ENCODE measurements at places on chromosomes 11 and 22.

DNA sequence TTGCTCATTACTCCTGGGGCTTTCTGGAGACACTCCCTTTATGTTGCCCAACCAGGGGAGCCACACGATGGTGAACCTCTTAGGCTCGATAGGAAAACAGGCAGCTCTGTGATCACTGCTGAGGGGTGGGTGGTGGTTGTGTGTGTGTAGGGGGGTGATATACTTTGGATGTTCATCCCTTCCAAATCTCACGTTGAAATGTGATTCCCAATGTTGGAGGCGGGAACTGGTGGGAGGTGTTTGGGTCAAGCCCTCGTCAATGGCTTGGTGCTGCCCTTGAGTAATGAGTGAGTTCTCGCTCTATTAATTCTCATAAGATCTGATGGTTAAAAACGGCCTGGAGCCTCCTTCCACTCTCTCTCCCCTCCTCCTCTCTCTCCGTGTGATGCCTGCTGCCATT lies 204.0 kb upstream of the B3GAT1 start:
- DNase-seq: peak; percentile 49

- no peak for DNase-seq
Observed at GRCh38 chr22:39745789-39746188, 147.8 kb downstream of the ENTHD1 start.

DNA sequence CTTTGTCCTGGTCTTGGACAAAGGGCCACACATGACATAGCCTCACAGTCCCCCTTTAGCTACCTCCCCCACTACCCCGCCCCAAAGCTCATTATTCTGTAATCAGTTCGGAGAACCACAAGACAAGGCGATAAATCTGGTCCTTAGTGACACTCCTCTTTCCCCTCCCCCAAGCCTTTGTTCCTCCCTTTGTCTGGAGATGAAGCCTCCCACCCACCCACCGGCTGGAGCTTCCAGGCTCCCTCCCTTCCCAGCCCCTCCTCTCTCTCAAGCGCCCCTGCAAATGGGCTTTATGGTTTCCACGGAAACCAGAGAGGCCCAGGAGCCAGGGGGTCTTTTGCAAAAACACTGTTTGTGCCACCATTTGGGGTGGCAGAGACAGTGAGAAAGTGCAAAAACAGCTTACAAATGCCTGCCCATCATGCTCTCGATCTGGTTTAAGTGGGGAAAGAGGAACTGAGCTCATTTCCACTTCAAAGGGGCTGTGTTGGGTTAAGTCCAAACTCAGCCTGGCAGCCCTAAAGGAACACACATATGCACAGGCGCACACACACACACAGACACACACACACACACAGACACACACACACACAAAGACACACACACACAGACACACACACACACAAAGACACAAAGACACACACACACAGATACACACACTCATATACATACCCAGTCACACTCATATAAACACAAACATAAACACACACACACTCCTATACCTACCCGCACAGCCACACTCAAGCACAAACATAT lies 23.5 kb downstream of the APLNR start:
- DNase-seq: no peak

GRCh38 chr11:59807047-59807610 lies 3.4 kb downstream of the MRPL16 start:
- DNase-seq: no peak

- DNase-seq: no peak
Observed at GRCh38 chr22:30743257-30744020, 48.8 kb downstream of the OSBP2 start.

DNA sequence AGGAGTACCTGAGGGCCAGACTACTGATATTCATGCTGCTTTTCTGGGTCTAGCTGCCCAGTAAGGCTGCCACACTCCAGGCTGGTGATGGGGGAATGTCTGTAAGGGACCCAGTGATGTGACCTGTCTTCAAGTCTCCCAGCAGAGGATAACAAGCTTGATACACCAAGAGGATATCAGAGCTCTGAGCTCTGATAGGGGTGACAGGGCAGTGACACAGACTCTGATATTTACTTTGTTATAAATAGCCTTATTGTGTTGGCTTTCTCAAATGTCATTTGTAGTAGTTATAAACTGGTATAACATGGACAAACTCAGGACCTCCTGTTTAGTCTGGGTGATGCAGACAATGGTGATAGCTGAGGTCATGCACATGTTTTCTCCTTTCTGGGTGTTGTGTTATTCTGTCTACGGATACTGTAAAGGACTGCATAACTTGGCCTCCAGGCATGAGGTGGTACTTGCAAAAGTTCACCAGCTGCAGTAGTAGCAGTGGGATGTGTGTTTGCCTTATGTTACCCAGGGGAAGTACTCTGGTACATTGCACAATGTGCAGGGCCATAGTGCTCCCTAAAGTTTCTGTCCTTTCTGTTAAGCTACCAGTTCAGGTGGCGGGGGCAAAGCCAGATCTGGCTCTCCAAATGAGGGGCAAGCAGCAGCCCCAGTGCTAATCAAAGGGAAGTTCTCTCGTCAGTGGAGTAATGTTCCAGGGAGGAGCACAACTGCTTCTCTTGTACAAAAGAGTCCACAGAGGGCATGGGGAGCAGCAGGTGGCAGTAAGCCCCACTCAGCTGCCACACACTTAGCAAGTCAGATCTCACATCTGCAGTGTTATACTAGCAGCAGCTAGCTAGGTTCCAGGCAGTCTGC lies 812.2 kb downstream of the JRKL start:
- DNase-seq: no peak

GRCh38 chr11:78981153-78981552 lies 406.5 kb upstream of the NARS2 start:
- no peak for DNase-seq

- DNase-seq: no peak
Observed at GRCh38 chr11:106523171-106523570, 445.7 kb downstream of the AASDHPPT start.

GRCh38 chr11:4381901-4382300 lies 11.6 kb downstream of the TRIM21 start:
- DNase-seq: no peak

DNA sequence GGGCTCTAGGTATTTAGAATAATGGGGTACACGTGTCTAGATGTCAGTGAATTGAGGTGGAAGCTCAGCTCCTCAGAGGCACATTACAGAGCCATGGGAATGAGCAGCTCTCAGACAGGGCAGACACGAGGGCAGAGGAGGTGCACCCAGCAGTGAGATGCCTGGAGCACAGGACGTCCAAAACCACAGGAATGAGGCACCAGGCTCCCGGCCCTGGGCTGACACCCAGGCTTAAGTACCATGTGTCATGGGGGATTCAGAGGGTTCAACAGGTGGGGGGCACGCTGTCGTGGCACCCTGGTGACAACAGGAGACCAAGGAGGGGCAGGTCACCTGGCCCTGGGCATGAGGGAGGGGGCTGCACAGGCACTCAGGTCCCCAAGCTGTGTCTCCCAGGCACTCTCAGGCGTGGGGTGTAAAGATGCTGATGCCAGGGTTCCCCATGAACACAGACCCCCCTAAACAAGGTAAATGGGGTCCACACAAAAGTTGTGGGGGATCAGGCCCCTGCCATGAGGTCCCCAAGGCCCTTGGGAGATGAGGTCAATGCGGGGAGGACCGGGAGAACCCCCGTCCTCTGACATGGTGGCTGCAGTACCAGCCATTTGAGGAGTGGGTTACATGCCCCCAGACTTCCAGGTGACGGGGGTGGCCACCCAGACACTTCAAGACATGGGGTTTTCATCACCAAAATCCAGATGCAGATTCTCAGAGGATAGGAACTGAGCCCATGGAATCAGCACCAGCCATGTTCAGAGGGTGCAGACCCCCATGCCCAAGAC lies 5.6 kb upstream of the SYT8 start:
- no peak for DNase-seq

DNA sequence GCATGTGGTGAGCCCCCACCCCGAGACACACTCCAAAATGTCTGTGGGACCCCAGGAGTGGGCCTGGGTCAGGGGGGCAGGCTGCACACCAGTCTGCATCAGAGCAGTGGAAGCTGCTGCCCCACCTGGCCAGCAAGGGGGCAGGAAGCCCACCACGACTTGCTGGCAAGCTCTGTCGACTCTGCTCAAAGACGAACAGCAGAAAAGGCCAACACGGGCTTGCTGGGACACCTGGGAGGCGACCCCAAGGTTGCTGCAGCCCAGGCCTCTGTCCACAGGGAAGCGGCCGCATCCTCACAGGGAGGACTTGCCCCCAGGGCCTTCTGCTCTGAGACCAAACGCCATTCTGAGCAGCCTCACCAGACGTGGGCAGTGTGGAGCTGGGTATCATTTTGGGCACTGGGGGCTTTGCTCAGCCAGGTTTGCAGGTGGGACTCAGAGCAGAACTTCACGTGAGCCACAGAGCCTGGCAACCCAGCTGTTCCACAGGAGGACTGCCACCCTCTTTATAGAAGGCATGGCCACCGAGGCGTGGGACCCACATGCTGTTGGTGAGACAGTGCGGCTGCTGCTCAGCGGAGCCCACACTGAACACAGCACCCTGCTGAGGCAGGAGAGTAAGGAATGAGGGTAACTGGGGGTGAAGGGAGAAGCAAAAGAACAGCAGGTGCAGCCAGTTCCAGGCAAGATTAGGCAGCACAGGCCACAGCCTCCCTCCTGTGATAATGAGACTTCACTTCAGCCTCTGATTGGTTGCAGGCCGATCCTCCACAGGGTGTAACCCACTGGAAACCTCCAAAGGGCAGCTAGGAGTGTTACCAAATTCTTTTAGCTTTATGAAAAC lies 11.0 kb downstream of the IL17REL start:
- no peak for DNase-seq

DNA sequence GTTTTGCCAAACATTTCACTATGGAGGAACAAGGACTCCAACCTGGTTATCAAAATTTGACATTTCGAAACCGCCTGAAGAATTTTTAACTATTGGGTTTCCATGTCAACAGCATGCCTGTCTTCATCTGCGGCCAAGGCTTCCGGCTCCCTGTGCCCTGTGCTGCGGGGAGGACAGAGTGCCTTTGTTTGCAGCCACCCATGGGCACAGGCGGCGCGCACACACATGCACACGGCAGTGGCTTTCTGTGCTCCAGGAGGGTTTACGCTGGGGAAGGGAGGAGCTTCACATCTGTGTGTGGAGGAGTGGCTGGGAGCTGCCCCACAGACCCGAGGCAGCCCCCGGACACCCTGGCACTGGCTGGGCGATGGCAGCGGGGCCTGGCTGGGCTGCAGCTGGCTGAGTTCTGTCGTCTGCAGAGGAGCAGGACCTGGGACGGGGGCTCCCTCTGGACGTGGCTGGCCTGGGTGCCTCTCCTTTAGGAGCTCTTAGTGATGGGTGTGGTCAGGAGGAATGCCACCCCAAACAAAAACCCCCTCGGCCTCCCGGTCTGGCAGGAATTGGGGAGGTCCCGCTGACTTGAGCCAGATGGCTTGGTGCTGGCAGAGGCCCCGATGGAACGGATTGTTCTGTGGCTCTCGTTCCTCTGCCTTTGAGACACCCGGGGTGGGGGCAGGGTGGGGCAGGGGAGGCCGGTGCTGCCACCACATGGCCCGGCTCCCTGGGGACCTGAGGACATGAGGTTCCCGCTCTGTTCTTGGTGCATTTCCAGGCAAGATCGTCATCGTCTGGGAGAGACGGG lies 1290.9 kb downstream of the BRD1 start:
- DNase-seq: no peak

DNA sequence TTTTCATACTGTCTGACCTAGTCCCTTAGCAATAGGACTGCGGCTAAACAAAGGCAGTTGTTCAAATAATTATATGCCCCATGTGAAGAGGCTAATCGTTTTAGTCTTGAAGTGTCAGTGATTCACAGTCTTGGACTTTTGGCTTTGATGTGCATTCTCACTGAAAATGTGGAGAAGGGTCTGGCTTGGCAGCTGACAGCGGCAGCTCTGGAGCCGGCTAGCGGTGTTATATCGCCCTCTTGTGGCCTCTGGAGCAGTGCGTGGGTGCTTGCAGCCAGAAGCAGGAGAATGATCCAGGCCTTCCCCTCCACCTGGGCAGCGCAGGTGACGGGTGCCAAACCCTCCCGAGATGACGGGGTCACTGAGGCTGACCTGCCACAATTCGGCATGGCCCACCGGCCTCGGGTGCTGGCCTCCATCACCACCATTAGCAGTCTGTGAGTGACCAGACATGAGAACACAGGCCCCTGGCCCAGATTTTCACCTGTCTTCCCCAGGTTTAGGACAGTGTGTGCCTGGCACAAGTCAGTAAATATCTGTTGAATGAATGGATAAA lies 90.3 kb upstream of the PITPNB start:
- DNase-seq: no peak

DNA sequence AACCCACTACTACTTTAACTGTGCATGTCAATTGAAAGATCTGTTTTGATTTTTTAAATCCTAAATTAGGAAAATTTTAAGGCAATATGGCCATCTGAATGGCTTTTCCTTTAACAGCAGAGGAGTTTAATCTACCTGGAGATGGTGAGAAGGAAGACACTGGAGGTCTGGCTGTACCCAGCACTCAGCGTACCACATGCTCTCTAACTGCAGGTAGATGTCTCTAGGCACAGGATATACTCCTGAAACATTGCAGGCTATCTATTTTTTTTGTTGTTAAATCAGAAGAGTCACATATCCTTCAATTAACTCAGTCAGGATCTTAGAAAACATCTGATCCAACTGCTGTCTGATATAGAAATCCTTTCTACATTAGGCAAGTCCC lies 17.3 kb upstream of the CASTOR1 start:
- no peak for DNase-seq

DNA sequence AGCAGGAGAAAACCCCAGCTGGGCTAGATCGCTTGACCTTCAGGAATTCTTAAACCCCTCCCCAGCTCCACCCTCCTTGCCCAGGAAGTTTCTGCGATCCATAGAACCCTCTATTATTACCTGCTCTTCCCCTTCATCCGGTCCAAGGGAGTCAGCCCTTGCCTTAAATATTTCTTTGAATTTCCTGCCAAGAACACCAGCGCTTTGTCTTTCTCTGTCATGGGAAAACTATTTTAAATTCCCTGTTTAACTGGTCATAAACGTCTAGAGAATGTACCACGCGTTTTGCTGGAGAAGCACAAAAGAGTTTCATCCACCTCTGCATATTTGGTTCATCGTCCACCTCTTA lies 496 bp upstream of the TRAF6 start:
- DNase-seq: no peak

DNA sequence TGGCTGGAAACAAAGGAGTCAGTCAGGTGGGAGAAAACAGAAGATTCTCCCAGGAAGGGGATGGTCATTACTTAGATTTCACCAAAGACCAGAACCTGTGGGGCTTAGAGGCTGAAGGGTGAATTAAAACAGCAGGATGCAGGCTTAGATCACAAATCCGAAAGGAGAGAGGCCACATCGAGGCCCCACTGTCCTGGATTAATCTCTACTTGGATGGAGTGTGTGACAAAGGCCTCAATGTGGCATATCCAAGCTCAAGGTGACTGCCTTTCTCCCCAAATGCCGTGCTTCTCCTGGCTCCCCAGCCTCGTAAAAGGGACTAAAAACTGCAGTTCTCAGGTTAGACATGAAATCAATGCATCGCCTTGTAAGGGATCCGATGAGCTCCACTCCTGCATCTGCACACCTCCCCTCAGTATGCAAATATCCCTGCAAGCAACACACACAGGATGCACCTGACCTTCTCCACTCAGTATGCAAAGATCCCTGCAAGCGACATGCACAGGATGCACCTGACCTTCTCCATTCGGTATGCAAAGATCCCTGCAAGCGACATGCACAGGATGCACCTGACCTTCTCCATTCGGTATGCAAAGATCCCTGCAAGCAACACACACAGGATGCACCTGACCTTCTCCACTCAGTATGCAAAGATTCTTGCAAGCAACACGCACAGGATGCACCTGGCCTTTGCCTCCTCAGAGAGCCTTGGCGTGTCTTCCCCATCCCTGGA lies 447.4 kb downstream of the BRD1 start:
- no peak for DNase-seq

Data from vagina (tissue), 2 donors.